ENCODE measurements at places on chromosomes 7 and 10.

DNA sequence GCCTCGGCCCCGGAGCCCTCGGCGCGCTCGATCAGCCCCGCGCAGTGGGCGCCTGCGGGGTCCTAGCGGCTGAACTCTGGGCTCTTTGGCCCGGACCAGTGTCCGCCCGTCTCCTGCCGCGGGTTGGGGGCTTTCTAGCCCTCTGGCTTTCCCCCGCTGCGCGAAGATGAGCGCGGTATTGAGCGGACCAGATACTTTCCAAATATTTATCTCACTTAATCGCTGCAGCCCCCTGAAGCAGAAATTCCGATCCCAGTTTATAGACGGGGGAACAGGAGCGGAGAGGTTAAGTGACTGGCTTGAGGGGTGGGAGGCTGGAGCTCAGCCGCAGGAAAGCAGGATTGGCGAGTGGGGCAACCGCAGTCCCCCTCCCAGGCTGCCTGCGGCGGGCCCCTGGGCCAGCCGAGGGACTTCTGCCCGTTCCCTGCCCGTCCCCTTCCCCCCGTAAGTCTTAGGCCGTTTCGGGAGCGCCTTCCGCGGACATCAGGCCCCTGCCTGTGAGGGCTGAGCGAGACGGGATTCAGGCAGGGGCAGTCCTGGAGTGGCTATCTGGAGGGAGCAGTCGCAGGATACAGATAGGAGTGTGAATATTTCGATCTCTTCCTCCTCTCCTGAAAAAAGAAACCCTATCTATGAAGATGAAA is 565 bp downstream of the STRIP2 start:
- DNase-seq, result peak; percentile 26

DNA sequence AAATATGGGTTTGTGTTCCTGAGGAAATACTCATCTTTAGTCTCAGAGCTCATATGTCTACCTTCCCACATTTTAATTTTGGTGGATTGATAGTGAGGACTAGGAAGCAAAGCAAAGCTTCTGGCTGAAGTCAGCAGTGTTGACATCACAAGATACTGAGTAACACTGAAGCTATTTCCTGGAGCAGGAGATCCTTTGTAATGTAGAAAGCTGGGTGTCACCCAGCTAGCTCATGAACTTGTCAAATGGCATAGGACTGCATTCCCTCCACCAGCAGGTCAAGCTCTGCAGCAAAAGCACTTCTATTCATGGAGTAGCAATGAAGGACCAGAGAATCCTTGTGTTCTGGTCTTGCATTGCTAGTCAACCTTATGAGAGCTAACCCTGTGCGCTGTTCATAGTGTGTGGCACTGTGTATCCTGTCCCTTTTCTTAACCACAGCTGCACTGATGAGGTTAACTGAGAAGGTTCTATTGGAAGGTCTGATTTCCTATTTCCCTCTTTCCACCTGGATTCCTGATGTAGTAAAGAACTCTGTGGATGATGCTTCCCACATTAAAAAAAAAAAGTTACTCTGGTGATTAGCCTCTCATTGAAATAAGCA is 94.8 kb upstream of the ZNF804B start:
- DNase-seq, result peak; percentile 55

- no peak for DNase-seq
These were observed 2.6 kb upstream of the KDM7A start for GRCh38 chr7:140179339-140179738.

DNA sequence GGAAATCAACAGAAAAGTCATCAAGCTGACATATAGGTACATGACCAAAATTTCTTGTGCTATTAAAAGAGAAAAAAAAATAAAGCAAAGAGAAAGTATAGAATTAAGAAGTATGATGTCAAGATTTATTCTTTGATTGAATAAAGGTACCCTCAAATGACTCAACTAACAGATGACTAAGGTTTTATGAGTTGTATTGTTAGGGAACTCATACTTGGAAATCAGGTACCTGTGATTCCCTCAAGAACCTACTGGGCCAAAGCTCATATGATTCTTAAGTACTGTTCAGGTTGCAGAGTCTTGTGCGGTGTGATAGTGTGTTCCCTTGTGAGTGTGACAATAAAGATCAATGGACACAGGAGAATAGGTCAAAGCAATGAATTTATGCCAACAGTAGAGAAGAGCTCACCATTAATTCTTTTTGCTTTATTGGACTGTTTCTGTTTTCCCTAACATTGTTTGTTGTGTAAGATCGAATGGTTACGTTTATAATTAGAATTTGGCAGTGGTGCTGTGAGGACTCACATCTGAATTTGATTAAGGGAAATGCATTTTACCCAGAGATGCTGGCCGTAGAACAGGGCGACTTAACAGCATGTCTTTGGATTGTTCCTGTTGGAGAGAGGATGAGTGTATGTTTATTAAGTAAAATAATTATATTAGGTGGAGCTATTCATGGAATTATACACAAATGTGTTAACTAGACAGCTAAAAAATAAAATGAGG is 293.2 kb upstream of the SEMA3D start:
- no peak for DNase-seq

DNA sequence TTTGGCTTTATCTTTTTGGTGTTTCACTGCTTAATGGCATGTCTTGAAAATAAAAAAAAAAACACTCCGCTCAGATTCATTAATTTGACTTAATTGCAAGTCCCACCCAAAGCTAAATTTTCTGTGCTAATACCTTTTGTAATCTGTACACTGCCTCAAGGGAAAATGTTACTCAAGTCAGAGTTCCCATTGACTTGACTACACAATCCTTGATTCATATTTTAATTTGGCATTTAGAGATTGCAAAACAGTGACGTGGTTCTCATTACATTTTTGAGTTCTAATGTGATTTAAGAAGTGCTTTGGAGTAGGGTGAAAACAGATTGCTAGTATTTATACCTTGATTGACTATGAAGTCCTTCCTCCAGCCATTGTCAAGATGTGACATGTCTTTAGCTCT is 21.3 kb upstream of the LIPM start:
- DNase-seq, result no peak

- no peak for DNase-seq
These were observed 2.8 kb downstream of the TAS2R41 start for GRCh38 chr7:143480501-143480900.

DNA sequence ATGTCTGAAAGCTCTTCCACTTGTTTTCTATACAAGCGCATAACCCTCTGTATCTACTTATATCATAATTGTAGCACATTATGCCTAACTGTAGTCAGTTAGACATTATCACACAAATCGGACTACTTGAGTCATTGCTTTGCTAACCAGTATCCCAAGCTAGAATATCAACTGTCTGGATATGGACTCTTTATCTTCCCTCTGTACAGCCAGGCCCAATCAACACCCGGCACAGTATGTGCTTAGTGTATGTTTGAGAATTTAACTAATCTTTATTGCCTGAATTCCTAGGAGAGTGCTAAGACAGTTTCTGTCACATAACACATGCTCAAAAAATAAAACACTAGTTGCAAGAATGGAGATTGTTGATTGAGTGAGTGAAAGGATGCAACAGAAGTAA is 211.2 kb downstream of the ARL4A start:
- no peak for DNase-seq

GRCh38 chr10:88168171-88169036 is 305.0 kb downstream of the PTEN start:
- no peak for DNase-seq

- no peak for DNase-seq
These were observed 199.1 kb upstream of the KCTD7 start for GRCh38 chr7:66429498-66430163.

DNA sequence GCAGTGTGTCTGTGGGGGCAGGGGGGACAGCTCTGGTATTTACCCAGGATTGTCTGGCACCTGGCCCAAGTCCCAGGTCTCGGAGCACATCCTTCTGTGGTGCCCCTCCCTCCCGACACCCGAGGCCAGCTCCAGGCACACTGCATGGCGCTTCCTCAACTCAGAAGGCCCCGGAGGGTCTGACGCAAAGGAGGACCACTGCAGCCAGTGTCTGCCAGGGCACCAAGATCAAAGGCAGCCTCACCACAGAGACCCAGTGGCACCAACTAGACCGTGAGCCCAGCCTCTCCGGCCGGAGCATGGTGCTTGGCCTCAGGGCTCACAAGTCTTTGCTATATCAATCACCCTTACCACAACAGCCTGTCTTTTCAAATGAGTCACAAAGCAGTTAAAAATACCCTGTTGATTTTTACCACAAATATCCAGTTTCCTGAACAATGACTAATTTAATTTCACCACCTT is 99.3 kb upstream of the DDC start:
- peak; percentile 55 for DNase-seq

GRCh38 chr10:71349406-71349805 is 30.3 kb downstream of the SLC29A3 start:
- no peak for DNase-seq

- peak; percentile 15 for DNase-seq
These were observed 169.5 kb downstream of the TMEM26 start for GRCh38 chr10:61283481-61284221.

DNA sequence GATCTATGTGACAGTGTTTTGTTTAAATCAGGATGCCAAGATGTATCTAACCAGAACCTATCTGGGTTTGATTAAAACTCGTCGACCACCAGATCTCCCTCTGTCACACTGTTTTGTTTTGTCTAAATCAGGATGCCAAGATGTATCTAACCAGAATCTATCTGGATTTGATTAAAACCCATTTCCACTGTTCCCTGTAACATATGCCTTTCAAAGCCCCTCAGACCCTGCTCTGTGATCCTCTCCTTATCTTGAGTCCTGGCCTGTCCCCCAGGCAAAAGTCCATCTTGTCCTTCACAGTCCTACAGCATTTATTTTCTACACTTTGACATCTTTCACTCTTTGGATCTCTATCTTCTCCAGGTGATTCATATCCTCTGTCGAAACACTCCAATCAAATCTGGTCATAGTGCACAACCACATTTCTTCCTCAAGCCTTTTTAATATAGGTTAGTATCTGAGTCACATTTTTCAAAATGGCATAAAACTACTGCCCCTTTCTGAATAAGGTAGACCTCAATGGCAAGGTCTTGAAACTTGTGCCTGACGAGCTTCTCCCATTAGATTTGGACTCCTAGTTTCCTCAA is 32.5 kb downstream of the ERLIN1 start:
- no peak for DNase-seq

GRCh38 chr7:152649220-152649619 is 26.7 kb downstream of the XRCC2 start:
- DNase-seq, result no peak

DNA sequence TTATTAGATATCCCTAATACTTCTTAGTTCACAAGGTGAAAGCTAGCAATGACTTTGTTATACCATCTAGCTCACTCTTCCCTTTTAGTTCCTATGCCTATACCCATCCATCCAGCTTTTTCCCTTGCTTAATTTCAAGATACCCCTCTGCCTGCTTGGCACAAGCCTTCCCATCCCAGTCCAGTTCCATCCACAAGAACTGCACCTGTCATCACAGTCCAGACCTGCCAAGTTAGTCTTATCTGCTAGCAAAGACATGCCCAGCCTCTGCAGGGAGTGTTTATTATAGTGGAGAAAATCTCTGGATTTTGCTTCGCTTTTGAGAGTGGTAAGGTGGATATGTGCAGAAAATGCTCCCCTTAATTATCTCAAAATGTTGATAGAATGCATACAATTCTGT is 158.2 kb downstream of the ST7 start:
- no peak for DNase-seq

GRCh38 chr7:50650057-50650664 is 85.0 kb upstream of the DDC start:
- no peak for DNase-seq

DNA sequence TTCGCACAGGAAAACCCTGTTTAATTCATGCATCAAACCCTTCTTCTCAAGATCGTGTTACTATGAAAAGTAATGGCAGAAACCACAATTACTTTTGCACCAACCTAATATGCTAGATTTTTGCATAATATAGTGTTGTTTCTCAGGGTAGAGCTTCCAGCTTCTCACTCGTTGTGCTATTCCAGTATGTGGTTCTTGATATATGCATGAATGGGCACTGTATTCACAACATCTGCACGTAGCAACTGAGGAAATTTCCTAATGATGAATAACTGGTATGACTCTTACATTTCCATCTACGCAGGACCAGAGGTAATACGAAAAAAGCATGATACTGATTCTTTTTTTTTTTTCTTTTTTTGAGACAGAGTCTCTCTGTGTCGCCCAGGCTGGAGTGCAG is 326.6 kb upstream of the GALNT17 start:
- DNase-seq, result no peak

DNA sequence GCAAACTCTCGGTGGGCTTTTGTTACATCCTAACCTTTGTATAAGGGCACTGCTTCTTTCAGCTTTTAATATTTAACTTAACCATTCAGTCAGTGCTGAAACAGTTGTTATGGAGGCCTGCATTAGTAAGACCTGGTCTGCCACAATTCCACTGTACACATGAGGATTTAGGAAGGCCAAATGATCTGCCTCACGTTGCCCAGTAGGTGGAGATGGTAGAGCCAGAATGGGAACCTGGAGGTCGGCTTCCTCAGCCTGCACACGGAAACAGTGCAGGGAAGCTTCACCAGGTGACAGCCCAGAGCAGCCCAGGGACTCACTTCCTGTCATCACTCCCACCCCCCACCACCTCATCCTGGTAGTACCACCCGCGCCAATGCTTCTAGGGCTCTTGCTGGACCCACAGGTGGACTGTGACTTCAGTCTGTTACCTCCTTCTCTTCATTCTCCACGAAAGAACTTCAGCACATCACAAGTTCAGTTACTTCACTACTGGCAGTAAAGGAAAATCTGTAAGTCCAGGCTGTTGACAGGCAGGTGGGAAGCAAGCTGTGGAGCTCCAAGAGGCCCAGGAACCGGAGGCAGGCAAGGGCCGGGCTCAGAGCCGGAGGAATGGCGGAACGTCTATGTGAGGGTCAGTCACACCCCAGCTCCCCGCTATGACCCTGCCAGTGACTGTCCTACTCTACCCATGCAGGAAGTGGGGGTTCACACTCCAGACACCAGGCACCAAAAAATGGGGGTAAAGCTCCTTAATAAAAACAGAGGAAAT is 480.3 kb upstream of the C7orf33 start:
- DNase-seq, result no peak

GRCh38 chr7:128868624-128869137 is 6.0 kb downstream of the ATP6V1F start:
- no peak for DNase-seq

GRCh38 chr7:112362053-112362650 is 88.1 kb upstream of the IFRD1 start:
- DNase-seq, result peak; percentile 3

DNA sequence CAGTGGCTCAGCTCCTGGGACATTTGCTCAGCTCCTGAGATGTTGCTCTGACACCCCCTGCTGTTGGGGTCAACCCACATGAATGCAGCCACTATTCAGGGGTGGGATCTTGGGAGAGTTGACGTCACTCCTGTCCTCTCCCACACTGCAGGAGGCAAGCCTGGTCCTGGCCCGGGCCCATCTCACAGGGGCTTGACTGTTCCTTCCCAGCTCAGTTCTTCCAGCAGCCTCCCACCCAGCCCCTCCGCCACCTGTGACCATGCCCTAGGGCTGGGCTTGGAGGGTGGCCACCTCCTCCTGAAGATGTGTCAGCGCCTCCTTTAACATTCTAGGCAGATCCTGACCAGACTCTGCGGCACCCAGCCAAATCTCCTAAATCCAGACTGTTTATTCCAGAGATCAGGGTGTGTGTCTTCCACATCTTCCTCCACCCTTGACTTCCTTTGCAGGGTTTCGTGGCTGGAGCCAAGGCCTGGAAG is 19.1 kb upstream of the OPALIN start:
- no peak for DNase-seq

- DNase-seq, result no peak
These were observed 170.8 kb upstream of the CDCA7L start for GRCh38 chr7:22116451-22117030.

All from fibroblast of pulmonary artery (primary cell).